Activated CD4-positive, alpha-beta T cell treated with anti-CD3 and anti-CD28 coated beads, Interleukin-2, amount 50 U/mL, for 24 hours (primary cell): ENCODE measurements at places on chromosomes 2 and 18.

DNA sequence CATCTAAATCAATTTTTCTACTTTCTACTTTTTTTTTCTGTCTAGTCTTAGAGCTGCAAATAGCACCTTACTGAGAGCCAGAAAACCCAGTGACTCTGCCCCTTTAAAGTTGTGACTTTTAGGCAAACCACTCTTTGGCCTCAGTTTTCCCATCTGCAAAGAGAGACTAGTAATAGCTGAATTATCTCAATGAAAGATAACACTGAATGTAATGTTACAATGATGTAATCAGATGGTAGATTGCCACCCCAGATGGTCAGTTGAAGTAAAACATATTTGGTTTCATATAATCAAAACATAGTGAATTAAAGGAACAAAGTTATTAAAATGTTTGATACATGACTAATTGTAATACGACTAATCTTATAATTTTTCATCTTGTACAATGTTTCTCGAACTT lies 5.0 kb upstream of the APCDD1 start:
- no peak for DNase-seq

GRCh38 chr18:37429791-37430190 lies 135.8 kb downstream of the CELF4 start:
- DNase-seq: no peak

GRCh38 chr2:207073801-207074678 lies 91.7 kb downstream of the KLF7 start:
- peak; percentile 9 for DNase-seq

- no peak for DNase-seq
These were observed 9.0 kb downstream of the MALL start for GRCh38 chr2:110106642-110107041.

- DNase-seq: no peak
These were observed 107.1 kb downstream of the PLB1 start for GRCh38 chr2:28602751-28603639.

- no peak for DNase-seq
These were observed 114.7 kb downstream of the DHRS9 start for GRCh38 chr2:169184074-169184473.
